ENCODE measurements at places on chromosomes 11 and 22.

DNA sequence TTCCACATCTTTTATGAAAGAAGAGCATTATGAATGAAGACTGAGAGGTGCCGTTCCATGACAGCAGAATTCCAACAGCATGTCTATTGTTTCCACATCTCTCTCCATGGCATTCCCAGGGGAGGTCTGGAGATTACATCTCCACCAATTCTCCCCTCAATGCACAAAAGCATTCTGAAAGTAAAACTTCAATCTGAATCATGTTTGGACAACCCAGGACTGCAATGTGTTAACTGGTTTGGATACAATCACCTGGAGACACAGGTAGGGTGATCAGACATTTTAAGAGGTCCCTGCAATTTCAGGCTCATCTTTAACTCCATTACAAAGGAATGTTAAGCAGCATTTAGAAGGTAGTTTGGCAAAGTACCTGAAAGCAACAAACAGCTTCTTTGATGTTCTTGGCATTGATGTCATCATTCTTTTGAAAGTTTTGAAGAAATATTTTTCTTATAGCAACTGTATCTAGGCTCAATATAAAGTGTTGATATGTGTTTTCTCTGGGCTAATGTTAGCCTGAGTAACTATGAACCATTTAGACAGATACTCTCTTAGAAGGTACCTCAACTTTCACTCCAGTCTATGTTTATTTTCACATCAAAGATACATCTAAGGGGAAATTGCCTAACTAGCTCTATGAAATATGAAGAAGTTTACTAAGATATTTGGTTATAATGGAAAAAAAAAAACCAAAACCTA, 181.4 kb upstream of the MTMR2 start:
- DNase-seq = no peak

GRCh38 chr11:33195462-33196173, 34.3 kb upstream of the CSTF3 start:
- DNase-seq = no peak

- no peak for DNase-seq
Measured at GRCh38 chr22:32416556-32417085, 4.6 kb upstream of the RTCB start.

DNA sequence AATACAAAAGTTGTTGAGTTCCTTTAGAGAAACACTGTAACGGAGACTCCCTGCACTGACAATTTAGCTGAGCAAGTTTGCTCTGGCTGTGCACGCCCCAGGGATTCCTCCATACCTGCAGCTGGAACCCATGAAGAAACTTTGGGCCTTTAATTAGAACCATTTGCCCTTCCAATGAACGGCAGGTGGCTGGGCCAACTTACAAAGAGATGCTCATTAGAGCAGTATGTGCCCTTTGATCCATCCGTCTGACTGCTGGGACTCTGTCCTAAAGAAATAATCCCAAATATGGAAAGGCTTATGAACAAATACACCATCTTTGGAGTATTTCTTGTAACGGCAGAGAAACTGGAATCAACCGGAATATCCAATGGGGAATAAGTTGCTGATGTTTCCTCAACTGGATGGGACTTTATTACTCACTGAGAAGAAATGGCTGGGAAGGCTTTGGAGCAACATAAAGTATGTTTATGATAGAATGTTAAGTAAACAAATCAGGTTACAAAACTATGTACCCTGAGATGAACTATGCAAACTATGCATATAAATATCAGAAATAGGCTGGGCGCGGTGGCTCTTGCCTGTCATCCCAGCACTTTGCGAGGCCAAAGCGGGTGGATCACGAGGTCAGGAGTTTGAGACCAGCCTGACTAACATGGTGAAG, 24.4 kb upstream of the FBLN1 start:
- no peak for DNase-seq

GRCh38 chr11:888310-889212, 22.0 kb downstream of the CHID1 start:
- DNase-seq = no peak

- DNase-seq = peak; percentile 54
Measured at GRCh38 chr11:120089036-120090001, 48.6 kb downstream of the TRIM29 start.

DNA sequence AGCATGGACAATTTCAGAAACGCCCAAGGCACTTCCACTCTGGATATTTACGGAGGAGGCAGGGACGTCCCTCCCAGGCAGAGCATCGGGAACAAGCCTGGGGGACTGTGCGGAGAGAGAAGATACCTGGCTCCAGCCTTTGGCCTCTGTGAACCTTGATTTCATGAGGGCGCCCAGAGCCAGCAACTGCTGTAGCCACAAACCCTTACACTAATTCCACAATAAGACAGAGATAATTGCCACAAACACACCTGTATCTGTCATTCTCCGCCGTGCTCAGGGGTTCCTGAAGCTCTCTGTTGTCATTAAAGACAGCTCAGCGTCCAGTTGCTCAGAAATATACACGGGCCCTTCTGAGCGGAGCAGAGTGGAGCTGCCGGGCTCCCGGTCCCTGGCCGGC, 1292.1 kb downstream of the TBC1D22A start:
- DNase-seq = no peak

GRCh38 chr11:10324474-10324873, 19.6 kb downstream of the ADM start:
- no peak for DNase-seq

DNA sequence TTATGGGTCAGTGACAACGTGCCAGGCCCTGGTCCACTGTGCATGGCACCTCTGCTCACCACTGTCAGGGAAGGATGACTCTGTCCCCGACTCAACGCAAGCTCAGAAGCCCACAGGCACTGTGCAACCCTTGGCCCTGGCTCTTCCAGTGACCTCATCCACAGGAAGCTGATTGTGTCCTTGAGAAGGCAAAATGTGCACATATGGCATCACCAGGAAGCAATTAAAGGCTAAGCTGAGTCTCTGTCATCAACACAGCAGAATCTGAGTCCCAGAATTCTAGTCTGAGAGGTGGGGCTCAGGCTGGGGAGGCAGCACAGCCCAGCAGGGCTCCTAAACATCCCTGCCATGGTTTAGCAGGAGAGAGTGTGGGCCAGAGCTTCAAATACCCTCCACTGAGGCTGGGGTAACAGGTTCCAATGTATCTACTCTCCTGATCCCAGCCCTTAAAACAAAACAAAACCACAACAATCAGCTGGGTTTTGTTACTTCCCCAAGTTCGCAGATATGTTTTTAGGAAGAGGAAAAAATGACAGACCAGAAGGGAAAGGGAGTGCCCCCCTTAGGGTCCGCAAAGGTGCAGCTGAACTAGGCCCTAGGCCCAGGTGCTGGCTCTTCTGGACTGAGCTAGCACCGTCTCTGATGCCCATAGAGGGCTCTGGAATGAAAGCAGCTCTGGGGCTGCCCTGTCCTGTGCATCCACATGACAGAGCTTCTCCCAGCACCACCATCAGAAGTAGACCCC, 33.5 kb upstream of the GNAZ start:
- DNase-seq = no peak

DNA sequence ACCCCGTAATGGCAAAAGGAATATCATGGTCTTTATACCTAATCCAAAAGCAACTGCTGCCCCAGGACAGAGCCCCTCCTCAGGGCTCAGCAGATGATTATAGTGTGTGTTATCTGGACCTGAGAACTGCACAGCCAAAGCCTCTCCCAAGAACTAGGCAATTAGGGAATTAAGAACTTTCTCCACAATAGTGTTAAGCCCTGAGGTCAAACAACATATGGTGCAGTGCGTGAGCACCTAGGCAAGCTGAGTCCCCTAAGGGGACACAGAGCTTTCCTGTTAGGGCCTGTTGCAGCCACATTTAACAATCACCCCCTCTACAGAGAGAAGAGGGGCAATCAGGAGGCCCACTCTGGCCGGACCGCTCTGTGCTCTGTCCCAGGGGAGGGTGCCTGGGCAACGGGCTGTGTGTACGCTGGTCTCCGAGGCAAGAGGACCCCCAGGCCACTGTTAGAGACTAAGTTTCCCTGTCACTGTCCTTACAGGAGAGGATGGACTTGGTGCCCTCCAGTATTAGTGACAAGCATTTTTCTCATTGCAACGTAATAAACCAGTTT, 1.4 kb upstream of the KCNJ5 start:
- DNase-seq = no peak

DNA sequence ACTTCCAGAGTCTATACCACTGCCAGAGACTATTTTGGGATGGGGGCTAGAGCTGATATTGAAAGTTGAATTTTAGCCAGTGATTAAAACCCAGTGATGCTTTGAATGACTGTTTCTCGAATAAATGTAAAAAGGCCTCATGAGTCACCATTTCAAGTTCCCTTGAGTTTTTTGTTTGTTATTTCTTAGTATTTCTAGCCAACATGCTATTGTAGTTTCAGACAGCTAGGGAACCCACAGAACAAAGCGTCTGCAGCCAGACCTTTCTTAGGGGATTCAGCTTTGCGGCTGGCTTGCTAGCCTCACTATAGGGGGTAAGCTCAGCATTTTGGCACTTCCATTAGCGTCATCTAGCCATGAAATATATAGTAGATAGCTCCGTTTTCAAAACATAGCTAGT, 66.5 kb downstream of the DBX1 start:
- no peak for DNase-seq

- DNase-seq = no peak
Measured at GRCh38 chr22:43561415-43562178, 149.8 kb downstream of the MPPED1 start.

All from amygdala (tissue), 56 donors.